ENCODE measurements at places on chromosomes 7 and 10. TPM values are rescaled to one million over a fixed set of nuclear protein-coding genes. Genes with fewer than 3 reads are reported as not detected.

DNA sequence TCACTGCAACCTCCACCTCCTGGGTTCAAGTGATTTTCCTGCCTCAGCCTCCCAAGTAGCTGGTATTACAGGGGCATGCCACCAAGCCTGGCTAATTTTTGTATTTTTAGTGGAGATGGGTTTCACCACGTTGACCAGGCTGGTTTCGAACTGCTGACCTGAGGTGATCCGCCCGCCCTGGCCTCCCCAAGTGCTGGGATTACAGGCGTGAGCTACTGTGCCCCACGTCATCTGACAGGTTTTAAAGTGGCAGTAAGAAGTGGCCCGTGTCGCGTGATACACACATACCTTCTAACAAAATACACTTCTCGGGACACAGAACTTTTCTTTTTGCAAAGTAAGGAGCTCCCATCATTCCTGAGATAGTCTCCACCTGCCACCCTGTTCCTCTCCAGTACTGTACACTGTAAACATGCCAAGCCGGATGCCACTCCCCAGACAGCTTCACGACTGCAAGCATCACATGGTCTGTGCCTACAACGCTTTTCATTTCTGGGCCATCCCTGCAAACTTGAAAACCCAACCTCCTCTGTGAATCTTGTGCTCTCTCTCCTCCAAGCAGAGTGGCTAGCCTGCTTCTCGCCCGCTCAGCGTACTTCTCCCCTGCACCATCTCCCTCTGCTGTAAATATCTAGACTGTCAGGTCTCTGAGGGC, 256.3 kb upstream of the KLF14 start:
- DNase-seq = no peak

GRCh38 chr10:43218206-43218950, 48.5 kb downstream of the RASGEF1A start:
- DNase-seq = no peak

GRCh38 chr7:110922906-110923305, 168.0 kb upstream of the LRRN3 start:
- DNase-seq = no peak

- DNase-seq = no peak
Observed at GRCh38 chr7:18821554-18821953, 295.9 kb downstream of the TWIST1 start.

DNA sequence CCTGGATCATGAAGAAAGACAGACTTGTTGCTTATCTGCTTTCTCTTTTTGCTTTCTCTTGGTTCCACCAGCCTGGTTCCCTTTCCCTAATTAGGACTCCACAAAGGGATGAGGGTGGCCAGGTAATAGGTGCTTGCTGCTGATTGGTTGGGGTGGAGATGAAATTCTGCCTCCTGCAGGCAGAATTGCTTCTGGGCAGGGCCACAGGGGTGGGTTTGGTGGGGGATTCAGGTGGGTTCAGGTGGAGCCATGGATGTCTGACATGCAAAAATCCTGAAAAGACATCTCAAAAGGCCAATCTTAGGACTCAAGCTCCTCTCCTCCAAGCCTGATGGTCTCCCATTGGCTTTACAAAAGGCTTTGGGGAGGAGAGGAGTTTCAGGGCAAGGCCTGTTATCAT, 25.4 kb upstream of the ACHE start:
- no peak for DNase-seq

GRCh38 chr10:89392974-89393373, 551 bp downstream of the IFIT1 start:
- DNase-seq = peak; percentile 37

- no peak for DNase-seq
Observed at GRCh38 chr10:96906864-96907263, 74.8 kb downstream of the LCOR start.

DNA sequence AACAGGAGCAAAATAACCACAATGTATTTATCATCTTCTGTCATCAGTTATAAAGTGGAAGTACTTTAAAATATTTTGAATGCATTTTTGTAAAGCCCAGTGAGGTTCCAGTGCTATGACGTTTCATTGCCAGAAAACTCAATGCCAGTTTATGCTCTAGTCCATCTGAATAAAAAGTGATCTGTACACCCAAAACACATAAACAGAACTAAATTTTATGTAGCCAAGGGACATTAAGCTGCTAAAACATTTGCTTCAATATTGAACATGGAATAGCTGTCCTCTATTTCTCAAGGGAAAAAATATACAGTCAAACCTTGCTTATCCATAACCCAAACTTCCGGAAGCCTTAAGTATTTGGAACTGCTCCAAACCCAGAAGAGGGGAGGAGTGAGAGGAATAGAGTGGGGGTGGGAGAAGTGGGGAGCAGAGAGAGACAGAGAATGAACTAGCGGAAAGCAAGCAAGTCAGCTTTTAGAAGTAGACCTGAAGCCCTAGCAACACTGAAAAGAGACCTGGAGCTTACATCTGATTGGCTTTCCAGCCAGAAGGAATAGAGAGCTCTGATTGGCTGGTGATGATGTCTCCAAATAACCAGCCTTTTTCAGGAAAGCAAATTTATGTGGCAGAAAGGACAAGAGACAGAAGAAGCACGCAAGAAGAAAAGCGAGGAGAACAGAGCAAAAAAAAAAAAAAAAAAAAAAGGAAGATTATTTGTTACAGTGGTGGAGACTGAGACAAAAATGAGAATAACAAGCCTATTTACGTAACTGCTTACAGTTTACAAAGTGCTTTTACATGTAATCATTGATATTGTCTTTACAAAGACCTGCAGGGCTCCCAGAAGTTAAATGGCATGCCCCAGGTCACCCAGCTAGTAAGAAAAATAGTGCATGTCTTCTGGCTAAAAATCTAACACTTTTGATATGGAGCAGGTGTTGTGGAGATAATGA, 196.0 kb downstream of the RNLS start:
- peak; percentile 21 for DNase-seq

GRCh38 chr10:62278441-62278910, 9.8 kb upstream of the RTKN2 start:
- DNase-seq = no peak

- no peak for DNase-seq
Observed at GRCh38 chr10:6153845-6154244, 48.9 kb upstream of the PFKFB3 start.

DNA sequence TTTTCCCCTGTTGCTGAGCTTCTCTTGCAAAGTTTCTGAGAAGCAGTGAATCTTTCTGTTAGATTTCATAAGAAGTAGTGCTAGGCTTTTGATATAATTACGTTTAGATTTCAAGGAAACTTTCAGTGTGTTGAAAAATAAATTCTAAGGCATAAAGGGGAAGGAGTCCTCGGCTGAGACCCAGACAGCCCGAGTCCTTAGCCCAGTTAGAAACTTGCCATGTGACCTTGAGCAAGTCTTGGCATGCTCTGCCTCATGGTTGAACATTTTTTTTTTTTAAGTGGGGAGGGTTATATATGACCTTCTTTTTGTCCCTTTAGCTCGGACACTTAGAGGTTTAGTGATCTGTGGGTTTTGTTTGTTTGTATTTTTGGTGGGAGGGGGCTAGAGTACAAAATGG, 117.5 kb downstream of the TCF7L2 start:
- no peak for DNase-seq

DNA sequence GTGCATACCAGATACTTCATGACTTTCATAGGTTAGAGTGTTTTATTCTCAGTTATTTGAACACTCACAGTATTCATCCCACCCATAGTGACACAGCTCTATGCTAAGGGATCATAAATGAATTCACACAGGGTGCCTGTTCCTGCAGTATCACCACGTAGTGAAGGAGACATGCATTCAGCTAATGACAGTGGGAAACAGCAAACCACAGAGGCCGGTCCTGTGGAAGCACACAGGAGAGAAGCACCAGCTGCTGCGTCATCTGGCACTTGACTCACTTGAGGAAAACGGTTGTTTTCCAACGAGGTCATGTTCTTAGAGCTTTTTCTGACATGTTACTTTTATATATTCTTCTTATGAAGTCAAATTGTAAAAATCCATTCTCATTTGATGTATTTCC, 73.0 kb downstream of the UBE3C start:
- DNase-seq = no peak

DNA sequence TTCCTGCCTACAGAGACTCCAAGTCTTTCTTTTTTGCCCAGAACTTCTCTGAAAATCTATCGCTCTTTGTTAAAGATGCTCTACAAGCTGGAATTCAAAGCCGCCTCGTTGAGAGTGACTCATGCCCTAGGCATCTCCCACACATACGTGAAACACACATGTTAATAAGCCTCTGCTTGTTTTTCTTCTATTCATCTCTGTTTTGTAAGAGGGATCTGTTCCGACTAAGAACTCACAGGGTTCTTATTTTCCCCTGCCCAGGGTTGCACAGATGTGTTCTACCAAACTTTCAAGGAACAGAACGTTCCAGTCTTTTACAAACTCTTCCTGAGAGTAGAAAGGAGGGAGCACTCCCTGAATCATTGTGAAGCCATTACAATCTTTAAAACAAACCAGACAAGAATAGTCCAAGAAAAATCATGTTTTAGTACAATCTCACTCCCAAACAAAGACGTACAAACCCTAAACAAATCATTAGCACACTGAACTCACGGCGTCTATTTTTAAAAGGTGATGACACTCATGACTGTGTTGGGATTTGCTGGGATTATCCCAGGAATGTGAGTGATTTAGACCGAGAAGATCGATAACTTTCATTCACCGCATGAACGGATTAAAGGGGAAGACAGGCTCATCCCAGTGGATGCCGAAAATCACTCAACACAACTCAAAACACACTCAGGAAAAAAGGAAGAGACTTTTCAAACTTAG, 55.3 kb upstream of the INPP5A start:
- peak; percentile 83 for DNase-seq

- DNase-seq = no peak
Observed at GRCh38 chr10:85927952-85928665, 438.5 kb downstream of the GRID1 start.

DNA sequence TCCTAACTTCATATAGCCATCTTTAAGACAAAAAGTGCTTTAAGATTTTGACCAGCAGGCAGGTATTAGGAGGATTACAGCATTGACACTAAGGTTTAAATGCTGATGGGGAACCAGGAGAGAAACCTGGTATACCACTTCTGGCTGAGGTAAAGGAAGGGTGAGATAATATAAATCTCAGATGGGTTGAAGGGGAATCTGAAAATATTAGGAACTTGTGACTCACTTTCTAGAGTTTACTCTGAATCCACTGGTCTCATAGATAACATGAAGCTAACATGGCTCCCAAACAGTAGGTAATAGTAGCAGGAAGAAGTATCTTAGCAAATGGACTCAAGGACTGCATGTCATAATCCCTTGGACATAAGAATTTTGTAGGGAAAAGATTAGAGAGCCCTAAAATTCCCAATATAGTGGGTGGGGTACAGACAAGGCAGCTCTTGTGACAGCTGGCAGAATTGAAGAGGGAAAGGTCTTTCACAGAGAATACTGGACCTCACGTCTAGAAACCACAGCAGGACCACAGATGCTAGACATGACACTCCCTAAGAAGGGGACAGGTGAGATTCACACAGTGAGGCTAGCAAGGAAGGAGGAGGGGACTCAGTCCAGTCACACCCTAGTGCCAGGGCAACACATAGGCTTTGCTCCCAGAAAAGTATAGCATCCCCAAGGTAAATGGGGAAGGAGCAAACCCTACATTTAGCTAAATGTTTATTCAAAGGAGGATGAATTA, 3.5 kb downstream of the PTTG1IP2 start:
- no peak for DNase-seq

DNA sequence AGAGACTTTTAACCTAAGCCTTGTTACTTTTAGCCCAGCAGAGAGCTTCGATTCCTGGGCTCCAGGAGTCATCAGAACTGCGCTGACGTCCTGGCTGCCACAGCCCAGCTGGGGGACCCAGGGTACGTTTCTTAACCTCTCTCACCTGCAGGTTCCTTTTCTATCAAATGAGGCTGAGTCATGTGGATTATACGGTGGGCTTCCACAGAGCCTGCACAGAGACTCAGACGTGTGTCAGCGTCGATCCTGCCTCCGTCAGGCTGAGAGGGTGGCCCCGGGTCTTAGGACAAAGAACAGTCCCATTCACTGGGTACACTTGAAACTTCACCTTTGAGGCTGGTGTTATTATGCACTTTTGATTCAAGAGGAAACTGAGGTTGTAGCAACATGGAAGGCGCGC, 100.7 kb upstream of the FGFR2 start:
- no peak for DNase-seq

DNA sequence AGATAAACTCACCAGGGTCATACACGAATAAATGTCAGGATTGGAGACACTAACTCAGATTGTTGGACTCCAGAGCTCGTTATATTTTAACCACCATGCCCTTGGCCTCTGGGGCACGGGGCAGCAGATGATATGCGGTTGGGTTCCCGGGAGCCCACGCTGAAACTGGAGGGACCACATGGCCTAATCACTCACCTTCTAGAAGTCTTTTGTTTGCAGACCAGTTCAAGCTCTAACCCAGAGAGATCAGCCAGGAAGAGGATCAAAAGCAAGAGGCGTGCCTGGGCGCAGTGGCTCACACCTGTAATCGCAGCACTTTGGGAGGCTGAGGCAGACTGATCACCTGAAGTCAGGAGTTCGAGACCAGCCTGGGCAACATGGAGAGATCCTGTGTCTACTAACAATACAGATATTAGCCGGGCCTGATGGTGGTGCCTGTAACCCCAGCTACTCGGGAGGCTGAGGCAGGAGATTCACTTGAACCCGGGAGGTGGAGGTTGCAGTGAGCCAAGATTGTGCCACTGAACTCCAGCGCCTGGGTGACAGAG, 42.6 kb upstream of the ECHDC3 start:
- no peak for DNase-seq

DNA sequence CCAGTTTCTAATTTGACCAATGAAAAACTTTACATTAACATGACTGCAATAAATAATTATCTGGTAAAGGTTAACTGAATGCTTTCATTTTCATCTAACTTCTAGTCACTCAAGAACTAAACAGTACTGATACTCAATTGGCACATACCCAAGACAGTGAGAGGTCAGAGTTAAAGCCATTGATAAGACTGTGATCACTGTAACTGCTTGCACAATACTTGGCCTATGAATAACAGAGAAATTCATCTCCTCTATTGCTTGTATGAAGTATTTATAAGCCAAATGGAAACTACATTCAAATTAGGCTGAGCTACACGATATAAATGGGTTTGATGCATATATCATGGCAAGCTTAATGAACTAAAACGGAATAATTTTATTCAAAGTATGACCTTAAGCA, 43.0 kb downstream of the HERC4 start:
- no peak for DNase-seq

- DNase-seq = peak; percentile 41
Observed at GRCh38 chr7:98841179-98841997, 28.4 kb downstream of the TMEM130 start.

Gene VWA2
- total RNA-seq = not detected

Gene NEUROG3
- not detected for total RNA-seq

Gene GPR158
- total RNA-seq = not detected

Gene RPP38
- 5.6 TPM for total RNA-seq

Gene DPY19L1
- 80.9 TPM for total RNA-seq

Gene CYP26C1
- not detected for total RNA-seq

Gene NRCAM
- total RNA-seq = 2.0 TPM

Gene NEBL
- 2.1 TPM for total RNA-seq

Gene FGFBP3
- 1.2 TPM for total RNA-seq

Gene TMEM176A
- total RNA-seq = 7.7 TPM

Gene GRID1
- total RNA-seq = 1.3 TPM

Measured in uterus (tissue), 4 donors.